Suprapubic skin (tissue), 4 donors: ENCODE measurements at places on chromosomes 5 and 9.

DNA sequence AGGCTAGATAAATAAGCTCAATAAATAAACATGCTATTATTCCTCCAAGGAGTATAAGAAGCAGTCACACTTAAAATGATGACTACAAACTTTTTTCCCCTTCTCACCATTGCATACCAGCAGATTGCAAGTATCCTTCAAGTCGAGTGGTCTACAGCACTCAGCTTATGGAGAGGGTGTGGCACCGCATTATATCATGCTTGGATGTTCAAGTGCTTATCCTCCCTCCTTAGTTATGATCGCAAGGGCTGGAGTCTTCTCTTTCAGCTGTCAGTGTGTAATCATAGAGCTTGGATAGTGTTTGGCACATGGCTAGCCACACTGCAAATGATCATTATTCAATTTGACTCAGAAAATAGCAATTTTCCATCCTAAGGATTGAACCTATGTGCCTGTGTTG, 124.0 kb downstream of the CARTPT start:
- H3K36me3 ChIP-seq: no peaks in the 10 kb centered on the region
- H3K27me3 ChIP-seq: no peaks in the 10 kb centered on the region
- no peak overlapping the region for H3K4me3 ChIP-seq

DNA sequence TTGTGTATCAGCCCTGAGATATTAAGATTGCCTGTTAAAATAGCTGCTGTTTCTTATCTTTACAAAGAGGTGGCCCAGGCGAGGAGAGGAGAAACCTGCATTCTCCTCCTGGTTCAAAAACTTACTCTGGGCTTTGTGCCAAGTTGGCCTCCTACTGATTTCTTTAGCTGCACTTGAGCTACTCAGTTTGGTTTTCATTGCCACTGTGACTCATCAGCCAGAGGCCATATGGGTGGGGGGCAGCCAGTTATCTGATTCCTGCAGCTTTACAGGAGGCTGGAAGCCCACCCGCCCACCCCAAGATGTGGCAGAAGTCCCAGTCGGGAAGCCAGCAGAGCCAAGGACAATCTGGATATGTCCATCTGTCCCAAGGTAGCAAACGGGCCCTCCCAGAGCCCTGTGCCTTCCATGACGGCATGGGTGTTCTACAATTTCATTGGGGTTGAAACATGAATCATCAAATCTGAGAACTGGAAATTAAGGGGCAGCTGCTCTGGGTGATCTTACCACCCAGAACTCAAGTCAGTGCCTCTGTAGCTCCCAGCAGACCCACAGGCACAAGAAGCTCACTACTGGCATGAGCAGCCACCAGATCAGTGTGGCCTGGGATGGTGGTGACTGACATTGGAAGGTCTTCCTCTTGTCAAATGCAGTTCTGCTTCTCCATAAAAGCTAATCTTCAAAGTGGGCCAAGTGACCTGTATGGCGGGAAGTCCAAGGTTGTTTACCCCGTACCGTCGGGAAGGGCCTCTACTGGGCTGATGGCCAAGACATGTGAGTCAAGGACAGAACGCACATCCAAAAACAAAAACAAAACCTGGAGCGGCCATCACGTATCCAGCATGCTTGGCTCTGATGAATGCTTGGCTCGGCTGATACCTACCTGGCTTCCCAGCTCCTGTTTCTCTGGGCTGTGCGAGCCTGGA, 15.6 kb downstream of the FCN2 start:
- no peak for DNase-seq
- H3K27ac ChIP-seq: peak overlapping the region; percentile 22
- H3K4me1 ChIP-seq: peaks cover 27% of the 10 kb centered on the region
- H3K4me3 ChIP-seq: no peak overlapping the region

- no peak for DNase-seq
- no peaks in the 10 kb centered on the region for H3K27me3 ChIP-seq
- H3K36me3 ChIP-seq: peaks cover 4% of the 10 kb centered on the region
- no peak overlapping the region for H3K27ac ChIP-seq
Observed at GRCh38 chr5:150133581-150134197, 22.0 kb downstream of the PDGFRB start.

DNA sequence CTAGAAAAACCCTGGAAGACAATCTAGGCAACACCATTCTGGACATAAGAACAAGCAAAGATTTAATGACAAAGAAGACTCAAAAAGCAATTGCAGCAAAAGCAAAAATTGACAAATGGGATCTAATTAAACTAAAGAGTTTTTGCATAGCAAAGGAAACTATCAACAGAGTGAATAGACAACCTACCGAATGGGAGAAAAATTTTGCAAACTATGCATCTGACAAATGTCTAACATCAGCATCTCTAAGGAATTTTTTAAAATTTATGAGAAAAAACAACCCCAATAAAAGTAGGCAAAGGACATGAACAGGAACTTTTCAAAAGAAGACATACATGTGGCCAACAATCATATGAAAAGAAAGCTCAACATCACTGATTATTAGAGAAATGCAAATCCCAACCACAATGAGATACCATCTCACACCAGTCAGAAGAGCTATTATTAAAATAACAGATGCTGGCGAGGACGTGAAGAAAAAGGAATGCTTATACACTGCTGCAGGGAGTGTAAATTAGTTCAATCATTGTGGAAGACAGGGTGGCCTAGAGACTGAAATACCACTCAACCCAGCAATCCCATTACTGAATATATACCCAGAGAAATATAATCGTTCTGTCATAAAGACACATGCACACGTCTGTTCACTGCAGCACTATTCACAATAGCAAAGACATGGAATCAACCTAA, 3.8 kb downstream of the MOCS2 start:
- H3K27me3 ChIP-seq: no peaks in the 10 kb centered on the region
- H3K36me3 ChIP-seq: peaks cover 15% of the 10 kb centered on the region
- no peak for DNase-seq
- no peak overlapping the region for H3K27ac ChIP-seq
